NCI-H82 (cell line): ENCODE measurements at places on chromosomes 3 and 15.
A peak's percentile ranks its signal among the peaks of the same experiment; 100 is the strongest.

- peak; percentile 95 for DNase-seq
These were observed 20.8 kb downstream of the CORO2B start for GRCh38 chr15:68599560-68600071.

DNA sequence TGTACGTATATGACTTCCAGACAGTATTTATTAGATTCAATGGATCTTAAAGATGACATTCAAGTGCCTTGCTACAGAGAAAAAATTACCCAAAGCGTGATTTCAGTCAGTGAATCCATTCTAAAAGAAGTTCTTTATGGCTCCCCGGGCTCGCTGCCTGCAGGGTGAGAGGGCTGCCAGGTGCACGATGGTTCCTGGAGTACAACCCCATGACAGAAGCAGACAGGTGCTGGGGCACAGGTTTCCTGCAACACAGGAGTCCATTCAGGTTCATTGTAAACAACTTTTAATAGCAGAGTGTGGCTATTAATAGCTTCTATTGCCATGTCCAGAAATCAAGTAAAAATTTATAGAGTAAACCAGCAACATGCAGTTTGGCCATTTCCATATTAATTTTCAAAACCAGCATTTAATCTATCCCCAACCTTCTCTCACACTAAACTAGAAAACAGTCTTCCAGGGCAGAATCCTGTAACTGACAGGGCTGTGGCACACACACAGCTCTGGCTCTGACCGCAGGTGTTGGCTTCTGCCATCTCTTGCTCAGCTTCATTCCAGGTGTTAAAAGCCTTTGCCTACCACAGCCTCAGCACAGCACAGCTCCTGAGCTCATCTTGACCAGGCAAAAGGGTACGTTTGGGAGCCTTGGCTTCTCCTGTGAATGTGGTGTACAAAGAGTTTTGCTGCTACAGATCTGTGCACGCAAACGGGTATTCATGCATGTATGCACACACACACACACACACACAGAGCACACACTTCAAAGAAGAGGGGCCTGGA lies 185.9 kb downstream of the MEX3B start:
- DNase-seq = no peak

- no peak for DNase-seq
These were observed 8.7 kb downstream of the BTD start for GRCh38 chr3:15610082-15610759.

- no peak for DNase-seq
These were observed 84.5 kb upstream of the MEF2A start for GRCh38 chr15:99481113-99481950.

- DNase-seq = no peak
These were observed 3.9 kb downstream of the OXTR start for GRCh38 chr3:8765528-8765927.

GRCh38 chr3:31760654-31761053 lies 220.4 kb downstream of the OSBPL10 start:
- no peak for DNase-seq

- peak; percentile 14 for DNase-seq
These were observed 71.0 kb downstream of the THSD4 start for GRCh38 chr15:71186267-71186666.

DNA sequence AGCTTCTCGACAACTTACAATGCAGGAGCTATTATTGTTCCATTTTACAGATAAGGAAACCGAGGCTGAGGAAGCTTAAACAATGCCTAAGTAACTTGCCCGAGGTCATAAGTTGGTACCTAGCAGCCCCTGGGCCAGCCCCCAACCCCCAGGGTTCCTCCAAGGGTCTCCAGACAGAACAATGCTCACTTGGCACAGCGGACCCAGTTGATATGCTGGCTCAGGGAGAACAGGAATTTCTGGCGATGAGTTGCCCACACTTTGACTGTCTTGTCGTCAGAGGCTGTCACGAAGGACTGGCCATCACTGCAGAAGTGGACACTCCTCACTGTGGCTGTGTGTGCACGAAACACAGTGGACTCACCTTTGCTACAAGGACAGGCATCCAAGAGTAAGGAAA lies 5.2 kb downstream of the POC1A start:
- no peak for DNase-seq

DNA sequence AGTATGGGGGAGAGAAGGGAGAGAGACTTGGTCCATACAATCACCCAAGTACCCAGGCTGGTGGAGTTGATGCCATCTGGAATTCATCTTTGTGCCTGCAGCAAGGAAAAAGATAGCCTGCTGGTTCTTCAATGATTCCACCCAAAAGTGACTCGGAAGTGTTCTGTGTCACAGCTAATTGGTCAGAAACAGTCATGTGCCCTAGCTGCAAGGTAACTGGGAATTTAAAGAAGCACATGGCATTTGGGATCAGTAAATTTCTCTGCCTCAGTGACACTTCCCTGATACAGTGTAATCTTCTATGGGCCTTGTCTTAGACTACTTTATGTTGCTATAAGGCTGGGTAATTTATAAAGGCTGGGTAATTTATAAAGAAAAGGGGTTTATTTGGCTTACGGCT lies 17.5 kb downstream of the TLNRD1 start:
- DNase-seq = no peak

DNA sequence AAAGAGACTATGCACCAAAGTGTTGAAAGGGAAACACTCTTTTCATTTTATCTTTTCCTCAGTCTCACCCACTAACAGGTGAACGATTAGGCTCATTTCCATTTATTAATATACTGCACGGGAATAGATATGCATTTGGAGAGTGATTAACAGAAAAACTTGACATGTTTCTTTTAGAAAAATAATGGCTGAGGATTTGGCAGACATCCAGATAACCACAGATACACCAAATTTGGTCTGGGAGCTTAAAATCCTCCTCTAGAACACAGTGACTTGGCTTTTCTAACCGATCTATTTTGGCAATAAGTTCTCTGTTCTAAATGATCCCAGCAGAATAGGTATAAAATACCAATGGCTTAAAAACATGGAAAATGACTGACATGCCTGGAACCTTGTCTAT lies 459.3 kb upstream of the SGO1 start:
- no peak for DNase-seq

DNA sequence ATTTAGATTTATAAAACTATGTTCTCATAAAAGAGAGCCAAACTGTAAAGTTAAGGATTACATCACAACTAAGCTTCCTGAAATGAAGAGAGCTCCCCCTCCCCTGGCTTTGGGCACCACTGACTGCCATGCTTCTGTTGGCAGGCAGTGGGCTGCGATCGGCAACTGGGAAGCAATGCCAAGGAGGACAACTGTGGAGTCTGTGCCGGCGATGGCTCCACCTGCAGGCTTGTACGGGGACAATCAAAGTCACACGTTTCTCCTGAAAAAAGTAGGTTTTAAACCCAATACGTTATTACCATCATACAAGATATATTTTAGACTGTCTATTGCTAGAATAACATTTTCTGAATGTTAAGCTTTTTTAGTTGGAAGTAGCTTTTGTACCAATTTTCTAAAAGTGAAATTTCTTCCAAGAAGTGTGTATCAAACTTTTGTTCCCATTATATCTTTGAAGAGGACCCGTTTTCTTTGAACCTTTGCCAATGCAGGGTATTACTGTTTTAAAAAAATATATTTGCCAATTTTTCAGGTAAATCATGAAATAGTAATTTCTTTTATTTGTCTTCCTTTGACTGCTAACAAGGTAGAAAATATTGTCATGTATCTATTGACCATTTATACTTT lies 184.1 kb downstream of the ADAMTSL3 start:
- peak; percentile 35 for DNase-seq

DNA sequence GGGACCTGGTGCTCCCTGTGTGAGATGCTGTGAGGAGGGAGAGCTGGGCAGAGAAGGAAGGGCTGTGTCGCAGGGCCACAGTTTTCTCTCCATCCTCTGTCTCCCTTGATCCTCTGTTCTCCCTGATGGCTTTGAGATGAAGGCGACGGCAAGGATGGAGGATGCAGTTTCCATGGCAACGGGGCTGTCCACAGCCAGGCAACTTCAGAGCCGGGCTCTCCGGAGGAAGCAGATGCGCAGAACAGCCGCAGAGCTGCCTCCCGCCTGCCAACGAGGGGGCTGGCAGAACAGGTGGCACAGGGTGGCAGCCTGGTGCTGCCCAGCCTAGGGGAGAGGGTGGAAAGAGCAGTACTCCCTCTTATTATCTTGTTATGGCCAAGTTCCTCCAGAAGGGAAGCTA lies 9.9 kb upstream of the GRM2 start:
- no peak for DNase-seq

DNA sequence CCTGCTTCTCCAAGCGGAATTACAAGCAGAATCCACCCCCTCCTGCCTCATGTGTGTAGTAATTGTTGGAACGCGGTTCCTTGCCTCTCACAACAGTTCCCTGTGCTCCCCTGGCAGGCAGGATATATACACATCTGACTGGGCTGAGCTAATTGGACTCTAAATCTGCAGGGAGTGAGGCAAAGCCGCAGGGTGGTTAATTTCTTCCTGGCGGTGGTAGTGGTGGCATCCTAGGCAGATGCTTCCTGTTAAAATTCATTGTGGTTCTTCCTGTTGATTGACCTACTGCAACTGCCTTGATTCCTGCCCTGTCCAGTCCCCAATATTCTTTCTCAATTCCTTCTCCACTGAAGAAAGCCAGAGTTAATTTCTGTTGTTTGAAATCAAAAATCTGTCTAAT lies 202.9 kb upstream of the PROK2 start:
- peak; percentile 40 for DNase-seq

GRCh38 chr3:13518516-13518953 lies 30.4 kb upstream of the FBLN2 start:
- no peak for DNase-seq

DNA sequence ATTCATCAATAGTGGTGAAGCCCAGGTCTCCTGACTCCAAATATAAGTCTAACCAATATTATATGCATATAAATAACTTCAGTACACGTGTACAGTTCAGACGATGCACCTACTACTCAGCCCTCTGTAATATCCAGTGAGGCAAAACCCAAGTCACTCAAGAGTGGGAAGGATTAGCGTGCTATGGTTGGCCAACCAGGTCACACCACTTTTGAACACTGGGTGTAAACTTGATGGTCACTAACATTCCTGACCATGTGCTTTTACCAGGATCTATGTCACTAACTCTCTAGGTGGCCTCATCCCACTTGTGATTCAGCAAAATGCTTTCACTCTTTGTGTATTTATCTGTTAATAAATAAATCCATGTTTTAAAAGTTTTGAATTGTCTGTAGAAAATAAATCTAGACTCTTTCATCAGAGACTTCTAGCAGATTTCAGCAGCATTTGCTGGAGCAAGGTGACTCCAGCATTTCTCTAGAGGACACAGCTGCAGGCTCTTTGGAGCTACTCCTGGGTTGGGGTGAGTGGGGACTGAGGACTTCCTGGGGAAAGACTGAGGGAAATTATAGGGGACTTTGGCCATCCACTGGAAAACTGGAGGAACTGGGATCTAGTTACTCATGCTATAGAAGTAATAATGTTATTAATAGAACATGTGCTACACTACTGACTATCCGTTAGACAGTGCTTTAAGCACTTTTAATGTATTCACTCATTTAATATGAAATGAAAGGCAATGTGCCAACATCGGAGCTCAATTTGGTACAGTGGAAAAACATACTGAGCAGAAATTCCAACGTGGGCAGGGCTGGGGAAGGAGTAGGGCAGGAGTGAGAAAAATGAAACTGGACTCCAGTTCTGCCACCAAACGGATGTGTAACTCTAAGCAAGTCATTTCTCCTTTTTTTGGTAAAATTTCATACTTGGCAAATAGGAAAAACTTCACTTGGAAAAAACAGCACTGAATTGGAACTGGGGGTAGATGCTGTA lies 97.9 kb downstream of the RORA start:
- no peak for DNase-seq

- DNase-seq = no peak
These were observed 12.4 kb downstream of the DNAJB8 start for GRCh38 chr3:128454310-128454618.

DNA sequence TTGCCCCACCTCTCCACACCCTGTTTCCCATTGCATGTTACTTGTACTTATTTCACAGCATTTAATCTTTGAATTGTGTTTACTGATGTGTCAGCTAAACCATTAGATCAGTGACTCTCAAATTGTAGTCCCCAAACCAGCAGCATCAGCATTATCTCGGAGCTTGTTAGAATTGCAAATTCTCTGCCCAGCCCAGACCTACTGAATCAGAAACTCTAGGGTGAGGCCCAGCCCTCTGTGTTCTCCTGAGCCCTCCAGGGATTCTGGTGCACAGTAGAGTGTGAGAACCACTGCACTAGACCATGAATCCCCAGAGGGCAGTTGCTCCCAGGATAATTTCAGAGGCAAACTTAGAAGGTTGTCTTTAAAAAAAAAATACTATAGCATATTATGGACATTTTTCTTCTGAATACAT lies 13.0 kb downstream of the PLD1 start:
- no peak for DNase-seq

DNA sequence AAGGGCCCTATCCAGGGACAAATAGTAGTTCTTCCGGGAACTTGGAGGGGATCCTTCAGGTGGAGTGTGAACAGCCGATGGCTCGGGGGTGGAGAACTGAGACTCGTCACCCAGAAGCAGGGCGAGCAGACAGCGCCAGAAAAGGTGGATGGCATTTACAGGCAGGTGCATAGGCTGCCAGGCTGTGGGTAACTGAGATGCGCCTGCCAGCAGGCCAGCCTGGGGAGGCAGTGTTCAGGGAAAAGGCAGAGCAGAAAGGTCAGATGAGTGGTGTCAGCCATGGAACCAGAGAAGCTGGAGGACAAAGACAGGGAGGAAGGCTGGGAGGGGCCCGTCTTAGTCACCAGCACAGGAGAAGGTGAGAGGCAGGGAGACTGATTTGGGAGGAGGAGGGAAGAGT lies 53.0 kb upstream of the SEC22A start:
- DNase-seq = no peak

- DNase-seq = no peak
These were observed 34.5 kb downstream of the RETNLB start for GRCh38 chr3:108722724-108723123.

DNA sequence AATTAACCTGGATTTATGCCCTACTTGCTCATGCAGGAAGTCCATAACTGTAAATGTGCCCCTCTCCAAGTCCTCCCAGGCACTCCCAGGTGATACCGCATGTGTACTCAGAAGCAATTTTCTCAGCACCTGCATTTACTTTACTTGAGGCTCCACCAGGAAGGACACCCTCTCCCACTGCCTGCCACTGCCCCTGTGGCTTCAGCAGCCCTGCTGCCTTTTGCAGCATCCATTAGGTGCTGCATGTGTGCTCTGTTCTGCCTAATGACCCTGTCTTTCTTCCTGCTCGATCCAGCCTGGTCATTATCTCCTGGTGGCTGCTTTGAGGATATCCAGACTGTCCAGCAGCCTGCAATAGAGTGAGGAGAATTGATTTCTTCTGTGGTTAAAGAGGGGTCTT lies 107.6 kb upstream of the SEMA6D start:
- DNase-seq = peak; percentile 91
